ENCODE measurements at places on chromosomes 7 and 10.

- no peak for DNase-seq
These were observed 12.2 kb upstream of the REPIN1 start for GRCh38 chr7:150356265-150356897.

DNA sequence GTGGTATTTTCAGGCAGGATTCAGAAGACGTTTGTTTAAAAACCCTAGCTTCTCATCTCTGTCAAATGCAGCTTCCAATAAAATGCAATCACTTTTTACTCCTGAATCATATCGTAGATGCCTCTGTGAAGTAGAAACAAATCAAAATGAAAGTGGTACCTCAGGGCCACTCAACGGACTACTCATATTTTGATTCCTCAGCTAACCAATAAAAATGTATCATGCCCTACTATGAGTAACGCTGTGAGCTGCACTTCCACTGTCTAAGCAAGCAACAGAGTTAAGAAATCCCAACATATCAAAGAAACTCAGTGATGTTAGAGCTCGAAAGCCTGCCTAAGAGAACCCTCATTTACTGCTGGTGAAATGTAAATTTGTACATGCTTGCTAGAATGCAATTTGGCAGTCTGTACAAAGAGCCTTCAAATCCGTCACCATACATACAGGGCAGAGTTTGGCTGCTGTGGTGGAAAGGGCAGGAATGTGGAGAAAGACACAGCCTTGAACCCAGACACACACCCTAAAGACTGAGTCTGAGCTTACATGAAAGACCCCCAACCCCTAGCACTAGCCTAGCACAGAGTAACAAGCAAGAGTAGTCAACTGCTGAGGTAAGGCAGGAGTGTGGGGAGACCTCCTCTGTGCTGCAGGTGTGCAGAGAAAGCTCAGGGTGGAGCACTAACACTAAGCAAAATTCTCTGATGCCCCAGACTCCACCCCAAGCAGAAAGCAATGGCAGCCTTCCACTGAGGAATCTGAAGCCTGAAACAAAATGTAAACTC is 151.5 kb downstream of the ANK3 start:
- no peak for DNase-seq

DNA sequence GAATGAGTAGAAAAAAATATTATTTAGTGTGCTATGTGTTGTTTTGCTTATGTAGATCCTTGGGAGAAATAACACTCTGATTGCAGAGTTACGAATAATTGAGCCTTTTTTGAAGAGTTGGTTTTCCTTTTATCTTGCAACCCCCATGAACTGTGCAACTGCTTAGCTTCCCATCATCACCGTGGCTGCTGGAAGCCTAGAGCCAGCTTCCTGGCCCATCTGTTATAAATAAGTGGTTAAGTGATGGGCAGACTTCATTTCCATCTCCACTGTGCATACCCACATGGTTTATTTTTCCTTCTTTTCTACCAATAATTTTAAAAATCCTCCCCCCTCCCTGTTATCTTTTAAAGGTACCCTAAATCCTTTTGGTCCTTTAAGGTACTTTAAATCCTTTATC is 554.9 kb upstream of the GALNT17 start:
- no peak for DNase-seq

GRCh38 chr7:22833113-22833855 is 10.6 kb upstream of the TOMM7 start:
- no peak for DNase-seq

DNA sequence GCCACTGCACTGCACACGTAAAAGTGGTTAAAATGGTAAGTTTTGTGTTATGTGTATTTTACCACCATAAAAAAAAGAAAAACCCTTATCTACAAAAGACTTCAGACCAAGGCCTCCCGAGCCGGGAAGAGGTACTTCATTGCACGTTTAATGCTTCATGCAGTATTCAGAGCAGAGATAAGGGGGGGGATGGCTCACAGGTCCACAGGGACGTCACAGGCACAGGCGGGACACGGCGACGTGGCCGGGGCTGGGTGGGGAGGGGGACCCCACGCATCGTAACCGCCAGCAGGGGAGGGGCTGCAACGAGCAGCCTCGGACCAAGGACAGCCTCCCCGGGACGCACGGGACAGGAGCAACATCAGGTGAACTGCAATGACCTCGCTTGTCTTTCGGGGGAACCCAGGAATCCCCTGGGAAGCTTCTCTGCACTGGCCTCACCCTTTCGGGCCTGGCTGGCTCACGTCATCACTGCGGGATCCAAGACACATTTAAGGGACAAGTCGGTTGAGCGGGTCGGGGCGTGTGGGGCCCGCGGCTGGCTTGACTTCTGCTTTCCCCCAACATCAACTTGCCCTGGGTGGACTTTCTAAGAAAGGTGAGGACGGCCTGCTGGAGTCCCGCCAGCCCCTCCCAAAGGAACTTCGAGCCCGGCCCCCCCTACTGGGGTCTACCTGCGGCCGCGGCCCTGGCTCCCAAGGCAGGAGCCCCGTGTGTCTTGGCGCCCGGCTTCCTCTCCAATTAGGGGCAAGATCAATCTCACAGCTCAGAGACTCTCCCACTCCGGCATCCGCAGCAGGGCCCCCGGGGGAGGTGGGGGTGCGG is 29.6 kb upstream of the PDGFA start:
- DNase-seq = no peak

DNA sequence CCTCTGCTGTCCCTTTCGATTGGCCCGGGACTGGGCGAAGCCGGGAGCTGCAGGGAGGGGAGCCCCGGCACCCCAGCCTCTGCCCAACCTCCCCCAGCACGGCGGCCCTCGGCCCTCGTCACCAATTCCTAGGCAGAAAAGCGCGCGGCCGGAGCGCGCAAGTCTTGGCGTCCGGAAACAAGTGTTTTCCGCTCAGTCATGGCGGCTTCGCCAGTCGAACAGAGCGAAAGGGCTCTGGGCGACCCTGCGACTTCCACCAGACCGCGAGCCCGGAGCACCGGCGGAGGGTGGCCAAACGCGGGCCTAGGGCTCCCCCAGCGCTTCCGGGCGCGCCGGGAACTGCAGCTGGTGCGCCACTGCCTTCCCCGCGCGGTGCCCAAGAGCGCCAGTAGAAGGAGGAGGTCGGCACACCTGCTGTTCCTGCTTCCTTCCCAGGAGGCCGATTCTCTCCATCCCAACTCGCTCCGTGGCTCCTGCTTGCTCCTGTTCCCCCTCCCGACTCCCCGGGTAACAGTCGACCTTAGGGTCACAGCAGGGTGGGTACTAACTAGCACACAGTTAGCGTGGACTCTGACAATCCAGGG is 729.9 kb downstream of the ZWINT start:
- DNase-seq = no peak
